ENCODE measurements at places on chromosomes 4 and X.

GRCh38 chrX:122582280-122582974 lies 601.7 kb upstream of the GRIA3 start:
- no peak for DNase-seq

GRCh38 chrX:31487951-31488350 lies 416.1 kb upstream of the FTHL17 start:
- DNase-seq: no peak

DNA sequence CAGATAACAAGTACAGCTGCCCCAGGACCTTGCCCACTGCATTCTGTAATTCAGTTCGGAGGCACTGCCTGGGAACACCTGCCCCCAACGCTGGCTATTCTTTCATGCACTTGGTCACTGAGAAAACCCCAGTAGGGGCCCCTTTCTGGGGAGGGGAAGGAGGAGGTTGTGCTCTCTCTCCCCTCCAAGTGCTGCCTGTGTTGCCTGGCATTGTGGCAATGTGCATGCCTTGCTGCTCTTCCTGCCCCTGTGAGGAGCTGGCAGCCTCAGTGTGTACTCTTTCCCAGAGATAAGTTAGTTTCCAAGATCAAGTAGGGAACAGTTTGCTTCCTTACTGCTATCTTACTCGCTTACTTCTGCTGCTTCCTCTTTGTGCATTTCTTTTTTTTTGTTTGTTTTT lies 90.8 kb downstream of the AASDH start:
- DNase-seq: no peak

DNA sequence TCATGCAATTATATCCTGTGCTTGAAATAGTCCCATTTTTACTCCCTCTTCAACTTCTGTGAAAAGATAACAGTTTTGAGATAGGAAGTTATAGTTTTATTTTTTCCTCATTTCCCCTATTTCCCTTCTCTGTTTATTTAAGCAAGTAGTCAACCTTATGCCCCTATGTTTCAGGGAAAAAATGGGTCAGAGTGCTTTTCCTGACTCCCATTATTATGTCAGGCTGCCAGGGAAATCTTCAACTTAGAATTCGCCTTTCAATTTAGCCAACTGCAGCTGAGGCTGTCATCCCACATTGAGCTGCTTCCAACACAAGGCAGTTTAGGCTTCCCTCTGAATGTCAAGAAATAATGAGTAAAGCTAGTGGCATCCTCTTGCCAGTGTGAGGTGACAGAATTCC lies 42.3 kb downstream of the NXT2 start:
- DNase-seq: no peak

- peak; percentile 58 for DNase-seq
Measured at GRCh38 chrX:49001521-49002090, 458 bp downstream of the GRIPAP1 start.

DNA sequence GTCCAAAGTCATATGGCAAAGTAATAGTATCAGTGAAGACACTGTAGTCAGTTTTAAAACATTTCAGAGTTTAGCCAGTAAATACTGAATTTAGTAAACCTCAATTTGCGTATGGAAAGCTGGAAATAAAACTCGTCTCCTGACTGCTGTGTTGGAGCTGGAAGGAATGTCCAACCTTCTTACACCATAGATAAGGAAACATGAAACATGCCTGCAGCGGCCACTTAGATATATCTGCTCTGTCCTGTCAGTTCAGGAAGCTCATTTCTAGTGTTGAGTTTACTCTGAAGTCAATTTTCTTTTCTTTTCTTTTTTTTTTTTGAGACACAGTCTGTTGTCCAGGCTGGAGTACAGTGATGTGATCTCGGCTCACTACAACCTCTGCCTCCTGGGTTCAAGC lies 21.2 kb downstream of the ARHGAP10 start:
- DNase-seq: no peak

DNA sequence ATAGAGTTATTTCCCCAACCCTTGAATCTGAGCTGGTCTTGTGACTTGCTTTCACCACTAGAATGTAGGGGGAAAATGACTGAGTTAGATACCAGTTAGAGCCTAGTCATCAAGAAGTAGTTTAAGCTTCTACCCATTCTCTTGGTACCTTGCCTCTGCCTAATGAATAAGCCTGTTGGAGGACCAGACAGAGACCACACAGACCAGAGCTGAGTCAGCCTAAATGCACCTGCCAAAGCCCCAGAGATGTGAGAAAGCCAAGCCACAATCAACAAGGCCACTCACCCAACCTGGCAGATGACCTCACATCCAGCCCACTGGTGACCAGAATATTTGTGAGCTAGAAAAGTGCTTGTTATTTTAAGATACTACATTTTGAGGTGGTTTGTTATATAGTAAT lies 85.2 kb upstream of the DCLK2 start:
- no peak for DNase-seq

DNA sequence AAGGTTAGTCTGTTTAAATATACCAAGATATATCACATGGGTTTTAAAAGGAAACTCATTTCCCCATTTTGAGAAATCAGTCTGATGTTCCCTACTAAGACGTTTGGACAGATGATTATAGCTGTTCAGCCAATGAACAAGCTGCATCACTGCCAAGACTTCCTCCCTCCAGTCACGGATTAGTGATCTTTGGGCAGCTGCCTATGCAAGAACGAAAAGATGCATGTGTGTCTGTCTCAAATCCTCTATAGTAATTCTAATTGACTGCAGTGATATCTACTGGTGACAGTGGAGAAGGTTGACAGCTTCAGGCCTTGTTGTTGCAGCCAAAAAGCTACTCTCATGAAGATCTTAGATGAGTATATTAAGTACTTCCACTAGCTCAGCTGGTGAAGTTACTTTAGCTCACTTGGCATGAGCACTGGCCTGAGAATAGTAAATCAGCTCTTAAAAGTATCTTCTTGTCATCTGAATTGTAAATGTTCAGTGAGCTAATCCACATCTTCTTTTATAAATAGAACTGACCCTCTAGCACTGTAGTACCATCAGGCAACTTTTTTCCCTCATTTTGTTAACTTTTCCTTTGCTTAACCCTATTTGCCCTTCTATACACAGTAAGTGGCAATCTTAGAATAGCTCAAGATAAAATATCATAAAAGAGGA lies 134.5 kb upstream of the PCDH10 start:
- DNase-seq: no peak

- peak; percentile 72 for DNase-seq
Measured at GRCh38 chr4:108171339-108172230, 2.9 kb upstream of the LEF1 start.

DNA sequence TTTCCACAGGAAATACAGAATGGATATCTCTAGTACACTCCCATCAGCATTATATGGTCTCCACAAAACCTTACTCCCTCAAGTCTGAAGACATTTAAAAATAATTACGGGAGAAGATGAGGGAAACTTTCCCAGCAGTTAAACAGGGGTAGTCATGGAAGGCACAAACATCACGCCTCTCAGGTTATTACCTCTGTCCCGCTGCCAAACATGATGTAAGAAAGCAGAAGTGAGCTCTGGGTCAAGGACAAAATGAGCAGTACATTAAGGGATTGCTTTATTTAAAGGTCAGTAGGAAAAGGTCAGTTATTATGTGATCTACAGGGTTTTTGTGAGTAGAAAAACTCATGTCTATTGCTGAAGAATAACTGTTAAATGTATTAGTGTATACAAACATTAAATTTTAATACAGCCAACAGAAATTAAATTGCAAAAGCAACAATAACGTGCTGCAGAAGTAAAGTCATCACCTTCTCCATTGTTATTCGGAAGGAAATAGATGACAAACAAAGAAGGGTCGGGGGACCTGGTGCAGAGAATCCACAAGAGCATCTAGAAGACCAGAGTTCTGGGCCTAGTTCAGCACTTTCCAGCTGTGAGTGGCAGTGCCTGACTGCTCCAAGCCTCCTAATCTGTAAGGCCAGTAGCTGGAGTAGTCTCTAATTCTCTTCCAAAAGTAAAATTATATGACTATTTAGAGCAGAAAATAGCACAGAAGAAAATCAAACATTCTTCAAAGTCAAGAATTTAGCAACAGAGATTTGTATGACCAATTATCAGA lies 171.2 kb downstream of the PPP3CA start:
- DNase-seq: no peak

- DNase-seq: peak; percentile 73
Measured at GRCh38 chrX:103831803-103832544, at the start of gene RAB9B. Gene RAB9B (minus strand): TSS chrX:103832257. CDS start chrX:103825784, 6,473 bp downstream.

DNA sequence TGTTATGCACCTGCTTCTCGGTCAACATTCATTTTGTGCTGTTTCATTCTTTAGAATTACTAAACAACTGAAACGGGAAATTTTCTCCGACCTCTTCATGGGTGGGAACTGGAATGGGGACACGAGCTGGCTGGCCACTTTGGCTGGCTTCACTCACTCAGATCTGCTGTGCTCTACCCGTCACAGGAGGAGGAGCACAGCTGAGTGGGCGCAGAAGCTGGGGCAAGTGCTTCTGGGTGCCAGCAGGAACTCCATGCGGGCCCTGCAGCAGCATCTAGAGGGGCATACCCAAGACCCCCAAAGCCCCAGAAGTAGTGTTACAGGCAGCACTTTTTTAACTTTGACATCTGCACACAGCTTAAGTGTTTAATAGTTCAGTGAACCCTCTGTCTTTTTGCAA lies 109.6 kb downstream of the TMEM144 start:
- DNase-seq: no peak
